ENCODE measurements at places on chromosomes 7 and 10.
A peak's percentile ranks its signal among the peaks of the same experiment; 100 is the strongest.

GRCh38 chr10:19815731-19816410 lies 361 bp upstream of the PLXDC2 start:
- peak; percentile 93 for DNase-seq

GRCh38 chr7:109821156-109821555 lies 1251.5 kb downstream of the DNAJB9 start:
- no peak for DNase-seq

DNA sequence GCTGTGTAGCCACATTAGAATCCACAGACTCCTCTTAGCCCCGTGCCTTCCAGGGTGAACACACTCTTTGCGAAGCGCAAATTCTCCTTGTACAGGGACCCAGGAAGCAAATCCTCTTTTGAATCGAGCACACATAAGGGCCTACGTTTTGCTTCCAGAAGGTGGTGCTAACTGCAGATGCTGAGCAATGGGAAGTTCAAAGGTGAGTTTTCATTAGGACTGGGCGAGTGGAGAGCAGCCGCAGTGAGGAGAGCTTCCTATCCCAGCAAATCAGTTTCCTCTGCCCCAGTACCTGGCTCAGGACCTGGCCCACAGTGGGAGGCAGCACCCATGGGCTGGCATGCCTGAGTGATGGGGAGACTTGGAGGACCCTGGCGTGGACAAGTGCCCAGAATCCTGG lies 23.5 kb upstream of the GPR26 start:
- DNase-seq: no peak

- DNase-seq: no peak
Measured at GRCh38 chr7:100682991-100683658, 9.6 kb downstream of the GNB2 start.

DNA sequence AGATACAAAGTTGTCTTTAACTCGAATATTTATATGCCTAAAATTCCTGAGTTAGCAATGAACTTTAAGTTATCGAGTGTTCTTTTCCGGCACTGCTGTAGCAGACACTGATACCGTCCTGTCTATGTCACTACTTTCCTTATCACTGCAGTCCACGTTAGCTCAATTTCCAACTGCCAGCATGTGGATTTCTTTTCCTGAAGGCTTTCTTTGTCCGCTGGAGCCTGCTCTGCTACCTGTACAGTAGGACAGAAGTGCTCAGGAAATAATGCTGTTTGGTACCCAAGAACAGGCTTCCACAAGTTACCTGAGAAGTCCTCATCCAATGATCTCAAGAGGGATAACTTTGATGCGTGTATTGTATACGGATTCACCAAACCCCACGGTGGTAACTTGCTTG lies 329.4 kb downstream of the NXPH1 start:
- DNase-seq: no peak

DNA sequence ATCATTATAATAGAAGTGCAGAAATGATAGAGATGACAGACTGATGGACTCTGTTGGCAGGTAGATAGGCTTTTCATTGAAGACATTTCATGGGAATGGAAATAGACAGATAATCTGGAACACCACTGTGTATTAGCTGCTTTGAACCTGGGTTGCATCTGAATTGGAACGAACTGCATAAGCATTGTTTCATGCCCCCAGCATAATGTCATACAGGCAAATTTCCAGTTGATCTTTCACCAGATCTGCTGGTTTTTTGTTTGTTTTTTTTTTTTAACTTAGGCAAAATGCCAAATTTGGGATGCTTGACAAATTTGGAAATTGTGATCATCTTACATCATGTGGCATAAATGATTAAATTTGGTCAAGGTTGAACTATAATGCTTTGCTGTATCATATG lies 172.1 kb upstream of the AOAH start:
- DNase-seq: no peak

- no peak for DNase-seq
Measured at GRCh38 chr10:1408651-1409367, 328.5 kb downstream of the ADARB2 start.

DNA sequence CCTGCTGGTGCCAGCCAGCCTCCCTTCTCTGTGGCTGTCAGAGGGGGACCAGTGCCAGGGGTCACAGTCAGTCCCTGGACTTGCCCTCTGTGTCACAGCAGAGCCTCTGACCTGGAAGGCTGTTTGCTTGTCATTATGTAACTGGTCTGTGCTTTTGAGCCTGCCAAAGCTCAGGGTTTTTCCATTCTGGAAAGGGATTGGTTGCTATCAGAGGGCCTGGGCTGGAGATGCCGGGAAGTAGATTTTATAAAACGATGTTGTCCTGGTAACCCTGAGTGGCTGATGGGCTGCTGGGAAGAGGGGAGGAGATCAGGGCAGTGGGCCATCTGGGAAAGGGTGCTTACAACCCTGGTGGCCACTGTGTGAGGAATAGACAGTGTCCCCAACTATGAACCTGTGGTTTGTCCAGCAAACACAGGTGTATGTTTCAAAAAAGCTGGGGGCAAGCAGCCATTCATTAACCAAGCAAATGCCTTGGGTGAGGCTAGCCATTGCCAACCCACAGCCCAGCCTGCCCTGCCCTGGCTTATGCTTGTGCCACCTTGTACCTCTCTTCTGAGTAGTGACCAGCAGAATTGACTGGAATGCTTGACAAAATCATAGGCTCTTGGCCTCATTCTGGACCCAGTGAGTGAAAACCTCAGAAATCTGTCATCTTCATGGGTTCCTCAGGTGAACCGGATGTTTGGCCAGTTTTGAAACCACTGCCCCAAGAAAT lies 21.6 kb downstream of the SFTPD start:
- no peak for DNase-seq

GRCh38 chr7:121831801-121832200 lies 41.2 kb upstream of the PTPRZ1 start:
- no peak for DNase-seq

DNA sequence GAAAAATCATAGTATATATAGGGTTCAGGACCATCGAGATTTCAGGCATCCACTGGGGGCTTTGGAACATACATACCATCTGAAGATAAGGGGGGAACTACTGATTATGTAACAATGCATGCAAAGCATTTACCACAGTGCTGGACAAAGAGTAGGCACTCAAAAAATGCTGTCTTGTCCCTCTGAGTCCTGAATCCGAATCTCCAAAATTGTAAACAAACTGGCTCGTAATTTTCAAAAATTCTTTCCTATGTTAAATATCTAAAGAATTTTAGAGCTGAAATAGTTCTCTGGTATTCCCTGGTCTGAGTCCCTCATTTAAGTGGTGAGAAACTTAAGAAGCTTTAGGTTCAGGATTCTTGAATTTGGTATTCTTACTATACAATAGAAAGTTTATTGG lies 167.8 kb upstream of the ASAH2 start:
- DNase-seq: no peak

- DNase-seq: no peak
Measured at GRCh38 chr7:38525857-38526256, 105.3 kb downstream of the AMPH start.

DNA sequence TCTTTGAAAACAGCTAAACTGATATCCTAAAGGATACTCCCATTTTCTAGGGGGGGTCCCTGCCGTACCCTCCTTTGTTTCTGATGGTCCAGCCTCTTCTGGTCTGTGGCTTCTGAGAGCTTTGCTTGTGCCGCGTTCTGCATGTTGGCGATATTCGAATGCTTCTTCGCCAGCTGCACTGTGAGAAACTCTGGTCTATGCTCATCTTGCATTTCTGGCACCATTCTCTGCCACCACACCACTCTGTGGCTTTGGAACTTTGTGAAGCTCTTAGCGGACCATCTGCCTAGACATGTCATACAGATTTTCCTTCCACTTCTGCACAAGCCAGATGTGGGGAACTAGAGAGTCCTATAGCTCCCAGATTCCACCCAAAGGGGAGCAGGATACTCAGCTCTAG lies 197.2 kb downstream of the REEP3 start:
- DNase-seq: no peak

DNA sequence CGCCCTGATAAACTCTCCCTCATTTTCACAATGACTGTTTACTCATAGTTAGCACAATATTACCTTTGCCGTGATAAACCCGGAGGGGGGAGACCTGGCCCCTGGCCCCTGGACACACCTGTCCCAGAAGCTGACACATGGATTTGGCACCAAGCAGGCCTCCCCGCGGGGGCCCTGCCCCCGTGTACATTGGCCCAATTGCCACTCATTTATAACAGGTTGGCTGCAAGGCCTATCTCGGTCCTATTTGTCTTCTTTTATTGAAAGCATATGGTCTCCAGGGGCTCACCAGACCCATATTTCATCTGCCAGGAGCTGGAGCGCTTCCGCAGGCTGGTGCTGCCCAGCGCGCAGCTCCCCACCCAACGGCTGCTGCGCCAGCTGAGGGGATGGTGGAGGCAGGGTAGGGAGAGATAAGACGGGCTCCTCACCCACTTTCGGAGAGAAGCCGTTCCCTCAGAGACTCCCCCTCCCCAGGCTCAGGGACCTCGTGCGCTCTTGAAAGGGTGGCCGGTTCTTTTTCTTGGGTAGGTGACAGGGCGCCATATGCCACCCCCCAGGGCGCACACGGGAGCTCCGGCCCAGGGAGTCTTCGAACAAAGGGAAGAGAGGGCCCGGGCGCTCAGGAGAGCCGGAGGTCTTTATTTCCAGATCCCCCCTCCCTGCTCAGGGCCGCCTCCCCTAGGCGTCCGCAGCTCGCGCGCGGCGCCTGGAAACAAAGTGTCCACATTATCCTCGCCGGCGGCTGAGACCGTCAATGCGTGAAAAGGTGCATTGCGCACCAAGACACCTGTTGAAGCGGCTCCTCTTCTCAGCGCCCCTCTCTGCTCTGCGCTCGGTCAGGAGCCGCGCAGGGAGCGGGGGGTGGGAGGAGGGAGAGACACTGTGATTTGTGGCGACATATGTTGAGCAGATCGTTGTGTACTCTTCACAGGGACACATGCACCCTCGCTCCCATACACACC lies 4.3 kb upstream of the NEUROG3 start:
- DNase-seq: no peak

- no peak for DNase-seq
Measured at GRCh38 chr10:104608091-104608828, 32.8 kb upstream of the SORCS3 start.

DNA sequence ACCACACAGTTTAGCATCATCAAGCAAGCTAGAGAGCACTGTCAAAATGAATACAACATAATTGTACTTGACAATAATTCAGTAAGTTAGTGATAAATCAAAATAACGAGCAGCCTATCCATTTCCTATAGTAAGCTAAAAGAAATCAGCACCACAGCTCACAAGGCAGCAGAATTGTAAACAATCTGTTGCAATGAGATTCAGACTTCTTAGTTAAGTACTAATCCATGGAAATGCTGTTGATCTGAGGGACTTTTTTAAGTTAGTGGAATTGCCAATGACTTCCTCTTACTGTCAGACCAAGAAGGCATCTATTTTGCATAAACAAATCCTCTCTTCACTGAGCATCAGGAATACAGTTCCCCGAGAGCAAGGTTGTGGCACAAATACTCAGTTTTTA lies 136.6 kb upstream of the CCDC6 start:
- DNase-seq: no peak

GRCh38 chr10:110056822-110057221 lies 49.0 kb downstream of the ADD3 start:
- no peak for DNase-seq

GRCh38 chr7:148151778-148152177 lies 438.8 kb upstream of the C7orf33 start:
- DNase-seq: no peak

DNA sequence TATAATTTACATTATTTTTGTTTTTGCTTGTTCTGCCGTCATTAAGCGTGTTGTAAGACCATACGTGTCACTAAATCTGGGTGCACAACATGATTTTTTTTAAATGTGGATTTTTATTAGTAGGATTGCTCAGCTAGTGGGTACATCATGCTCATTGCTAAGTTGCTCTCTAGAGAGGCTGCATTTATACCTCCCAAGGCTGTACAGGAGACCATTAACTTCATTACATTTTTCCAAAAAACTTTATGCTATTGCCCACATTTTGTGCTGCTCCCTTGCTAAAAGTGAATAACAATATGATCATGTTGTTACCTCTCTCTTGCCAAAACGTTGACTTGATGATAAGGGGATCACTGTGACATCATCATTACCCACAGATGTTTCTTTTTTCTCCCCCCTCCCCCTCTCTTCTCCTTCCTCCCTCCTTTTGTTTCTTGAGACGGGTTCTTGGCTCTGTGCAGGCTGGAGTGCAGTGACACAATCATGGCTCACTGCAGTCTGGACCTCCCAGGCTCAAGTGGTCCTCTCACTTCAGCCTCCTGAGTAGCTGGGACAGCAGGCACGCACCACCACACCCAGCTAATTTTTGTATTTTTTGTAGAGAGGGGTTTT lies 65.1 kb downstream of the BMPR1A start:
- no peak for DNase-seq

GRCh38 chr10:70549962-70550458 lies 52.5 kb downstream of the PRF1 start:
- DNase-seq: peak; percentile 74

DNA sequence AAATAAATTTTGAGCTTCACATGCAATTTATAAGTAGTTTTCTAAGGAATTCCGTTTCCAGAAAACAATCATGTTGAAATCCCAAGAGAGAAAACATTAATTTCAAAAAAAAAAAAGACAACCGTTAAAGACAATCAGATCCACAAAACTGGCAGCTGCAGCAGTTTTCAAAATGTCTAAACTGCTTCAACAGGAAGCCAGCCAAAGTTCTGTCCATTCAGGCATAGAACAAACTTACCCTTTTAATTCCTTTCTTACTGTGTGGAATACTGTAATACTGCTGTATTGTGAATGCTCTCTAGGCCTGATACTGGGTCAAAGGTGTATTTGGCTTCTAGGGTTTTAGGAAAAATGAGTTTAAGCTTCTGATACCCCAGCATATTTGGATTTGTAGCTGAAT lies 31.6 kb downstream of the HOXA1 start:
- DNase-seq: no peak

DNA sequence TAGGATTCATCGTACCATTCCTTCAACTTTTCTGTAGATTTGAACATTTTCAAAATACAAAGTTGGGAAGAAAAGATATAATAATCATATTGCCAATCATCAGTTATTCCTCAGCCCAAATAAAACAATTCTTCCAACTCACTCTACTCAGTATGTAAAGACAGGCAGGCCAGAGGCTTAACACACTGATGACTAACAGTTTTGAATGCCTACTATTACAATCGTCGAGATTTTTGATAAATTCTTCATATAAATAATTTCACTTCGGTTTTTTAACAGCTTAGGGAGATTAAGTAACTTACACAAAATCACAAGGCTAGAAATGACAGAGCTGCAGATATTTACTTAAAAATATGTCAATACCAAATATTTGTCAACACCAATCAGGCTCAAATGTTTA lies 17.6 kb downstream of the CYTH3 start:
- no peak for DNase-seq

GRCh38 chr10:14707481-14707880 lies 67.2 kb downstream of the FAM107B start:
- DNase-seq: no peak

GRCh38 chr10:88932539-88933256 lies 19.9 kb downstream of the ACTA2 start:
- DNase-seq: peak; percentile 68

DNA sequence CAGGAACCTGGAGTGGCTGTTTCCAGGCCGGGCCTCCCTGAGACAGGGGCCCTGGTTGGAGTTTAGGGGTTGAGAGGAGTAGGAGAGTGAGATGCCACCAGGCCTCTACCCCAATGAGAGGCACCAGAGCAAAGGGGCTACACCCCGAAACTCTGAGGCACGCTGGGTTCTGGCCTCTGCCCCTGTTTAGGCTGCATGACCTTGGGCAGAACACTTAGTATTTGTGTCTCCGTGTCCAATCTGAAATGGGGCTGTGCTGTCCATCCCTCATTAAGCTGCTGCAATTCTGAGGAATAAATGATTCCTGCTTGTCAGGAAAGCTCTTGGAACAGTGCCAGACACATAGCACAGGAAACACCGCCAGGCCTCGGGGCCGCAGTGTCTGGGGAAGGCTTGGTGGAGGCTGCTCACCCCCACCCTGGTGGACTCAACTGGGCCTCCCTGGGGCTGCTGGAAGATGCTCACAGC lies 40.5 kb upstream of the SAMD8 start:
- DNase-seq: no peak

Measured in suppressor macrophage (primary cell).